ENCODE measurements at places on chromosomes 5 and 9. TPM values are rescaled to one million over a fixed set of nuclear protein-coding genes. Genes with fewer than 3 reads are reported as not detected.

Gene MSMP
- total RNA-seq = not detected

Gene SLC23A1
- total RNA-seq = 0.30 TPM

Gene WWC1
- 7.3 TPM for total RNA-seq

Gene TAL2
- total RNA-seq = 1.7 TPM

Gene DOCK8
- total RNA-seq = 12.1 TPM

Gene C5orf46
- total RNA-seq = 5.0 TPM

Gene MLANA
- 6.5 TPM for total RNA-seq

Gene CBY3
- total RNA-seq = not detected

Gene SLC22A4
- 2.6 TPM for total RNA-seq

Gene C5orf24
- total RNA-seq = 42.8 TPM

Gene PCDHB10
- 1.8 TPM for total RNA-seq

GRCh38 chr5:142078221-142078620 is 30.4 kb upstream of the NDFIP1 start:
- no peak for DNase-seq

DNA sequence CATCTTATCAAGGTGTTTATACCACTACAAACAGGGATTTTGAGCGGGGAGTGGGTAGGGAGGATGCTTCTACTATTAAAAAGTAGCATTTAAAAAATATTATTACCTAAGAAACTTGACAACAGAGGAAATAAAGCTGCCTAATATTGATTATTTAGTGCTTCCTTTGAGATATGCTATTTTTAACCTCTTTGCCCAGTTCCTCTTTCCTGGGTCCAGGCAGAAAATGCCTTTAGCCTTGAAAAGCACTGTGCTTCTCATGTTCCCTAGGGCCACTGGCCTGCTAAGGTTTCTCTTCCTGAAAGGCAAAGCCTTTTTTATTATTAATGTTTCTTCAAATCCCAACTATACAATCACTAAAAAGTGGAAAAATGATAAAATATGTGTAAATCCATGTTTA is 217.2 kb upstream of the HAPLN1 start:
- DNase-seq = no peak

GRCh38 chr9:84261070-84261746 is 79.3 kb downstream of the SLC28A3 start:
- DNase-seq = peak; percentile 80

DNA sequence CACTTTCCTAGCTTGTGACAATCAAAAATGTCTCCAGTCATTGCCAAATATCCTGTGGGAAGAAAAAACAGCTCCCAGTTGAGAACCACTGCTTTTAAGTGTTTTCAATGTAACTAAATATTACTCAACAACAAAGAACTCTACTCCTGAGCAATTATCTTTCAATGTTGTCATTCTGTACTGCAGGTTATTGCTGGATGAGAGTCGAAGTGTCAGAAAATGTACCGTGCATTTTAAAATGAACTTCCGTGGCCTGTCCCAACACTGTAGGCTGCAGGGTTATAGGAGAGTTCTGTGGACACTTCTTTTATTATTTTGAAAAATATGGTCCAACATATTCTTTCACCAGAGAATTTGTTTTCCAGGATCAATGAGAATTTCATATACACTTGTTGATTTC is 34.8 kb upstream of the AGXT2 start:
- DNase-seq = no peak

GRCh38 chr5:6497262-6497661 is 48.6 kb downstream of the UBE2QL1 start:
- DNase-seq = no peak

GRCh38 chr5:149005077-149005892 is 57.6 kb downstream of the SH3TC2 start:
- peak; percentile 50 for DNase-seq

- no peak for DNase-seq
These were observed 32.1 kb downstream of the TRMO start for GRCh38 chr9:97889941-97890887.

- no peak for DNase-seq
These were observed 648.7 kb upstream of the CDH18 start for GRCh38 chr5:20636686-20637085.

DNA sequence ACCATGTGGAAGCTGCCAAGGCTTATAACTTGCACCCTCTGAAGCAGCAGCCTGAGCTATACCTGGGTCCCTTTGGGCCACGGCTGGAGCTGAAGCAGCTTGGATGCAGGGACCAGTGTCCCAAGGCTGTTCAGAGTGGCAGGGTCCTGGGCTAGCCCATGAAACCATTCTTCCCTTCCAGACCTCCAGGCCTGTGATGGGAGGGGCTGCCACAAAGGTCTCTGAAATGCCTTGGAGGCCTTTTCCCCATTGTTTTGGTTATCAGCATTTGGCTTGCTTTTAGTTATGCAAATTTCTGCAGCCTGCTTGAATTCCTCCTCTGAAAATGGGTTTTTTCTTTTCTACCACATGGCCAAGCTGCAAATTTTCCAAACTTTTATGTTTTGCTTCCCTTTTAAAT is 433.7 kb upstream of the ACO1 start:
- no peak for DNase-seq

DNA sequence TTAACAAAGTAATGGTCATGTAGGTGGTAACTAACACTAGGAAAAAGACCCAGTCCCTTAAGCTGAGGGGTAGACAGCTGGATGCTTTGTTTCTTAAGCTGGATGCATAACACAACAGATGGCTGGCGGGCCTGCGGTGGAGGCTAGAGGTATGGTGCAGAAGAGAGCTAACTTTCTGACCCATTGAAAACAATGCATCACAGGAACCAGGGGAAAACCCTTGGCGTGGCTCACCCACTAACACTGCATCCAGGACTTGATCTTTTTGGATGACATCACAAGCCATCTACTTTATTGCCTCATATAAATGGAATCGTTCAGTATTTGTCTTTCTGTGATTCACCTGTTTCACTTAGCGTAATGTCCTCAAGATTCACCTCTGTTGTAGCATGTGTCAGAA is 138.7 kb downstream of the AUH start:
- no peak for DNase-seq

DNA sequence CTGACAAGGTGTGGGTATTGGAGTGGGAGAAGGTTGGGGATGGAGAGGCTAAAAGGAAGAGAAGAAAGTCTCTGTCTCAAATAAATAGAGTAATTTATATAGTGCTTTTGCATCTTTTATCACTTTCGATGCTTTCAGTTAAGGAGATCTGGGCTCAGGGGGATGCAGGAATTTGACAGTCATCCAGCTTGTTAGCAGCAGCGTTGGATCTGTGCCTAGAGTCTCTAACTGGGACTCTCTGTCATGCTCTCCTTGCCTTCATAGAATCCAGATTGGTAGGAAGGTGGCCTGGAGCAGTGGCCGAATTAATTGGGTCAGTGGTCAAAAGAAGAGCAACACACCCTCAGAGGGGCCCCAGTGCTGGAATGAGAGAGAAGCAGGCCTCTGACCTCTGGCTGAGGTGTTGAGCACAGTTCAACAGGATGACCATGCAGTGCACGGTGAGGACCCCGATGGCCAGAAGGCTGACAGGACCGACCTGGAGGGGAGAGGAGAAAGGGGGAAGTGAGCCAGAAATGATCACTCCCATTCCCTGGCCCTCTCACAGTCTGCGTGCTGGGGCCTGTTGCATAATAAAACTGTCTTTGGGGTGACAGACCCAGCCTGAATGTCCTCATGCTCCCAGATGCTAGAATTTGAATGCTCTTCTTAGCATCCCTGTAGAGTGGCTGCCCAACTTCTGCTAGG is 7.6 kb downstream of the SLC36A3 start:
- DNase-seq = peak; percentile 16

GRCh38 chr9:136412962-136413361 is 2.5 kb downstream of the PMPCA start:
- DNase-seq = no peak

DNA sequence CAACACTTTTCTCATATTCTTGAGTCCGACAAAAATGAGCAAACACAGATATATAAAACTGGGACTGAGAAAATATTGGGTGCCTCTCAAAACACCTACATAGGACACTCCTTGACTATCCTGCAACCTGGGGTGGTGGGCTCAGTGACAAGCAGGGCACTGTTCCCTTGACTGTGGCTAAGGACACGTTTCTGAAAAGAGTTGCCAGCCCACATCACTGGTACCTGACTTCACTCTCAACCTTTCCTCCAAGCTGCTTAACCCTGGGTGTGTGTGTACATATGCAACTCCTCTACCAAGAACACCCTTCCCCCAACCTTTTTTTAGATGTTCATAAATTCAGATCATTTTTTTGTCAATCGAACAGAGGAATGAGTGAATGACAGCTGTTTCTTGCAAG is 148.7 kb downstream of the ACTL7B start:
- no peak for DNase-seq

DNA sequence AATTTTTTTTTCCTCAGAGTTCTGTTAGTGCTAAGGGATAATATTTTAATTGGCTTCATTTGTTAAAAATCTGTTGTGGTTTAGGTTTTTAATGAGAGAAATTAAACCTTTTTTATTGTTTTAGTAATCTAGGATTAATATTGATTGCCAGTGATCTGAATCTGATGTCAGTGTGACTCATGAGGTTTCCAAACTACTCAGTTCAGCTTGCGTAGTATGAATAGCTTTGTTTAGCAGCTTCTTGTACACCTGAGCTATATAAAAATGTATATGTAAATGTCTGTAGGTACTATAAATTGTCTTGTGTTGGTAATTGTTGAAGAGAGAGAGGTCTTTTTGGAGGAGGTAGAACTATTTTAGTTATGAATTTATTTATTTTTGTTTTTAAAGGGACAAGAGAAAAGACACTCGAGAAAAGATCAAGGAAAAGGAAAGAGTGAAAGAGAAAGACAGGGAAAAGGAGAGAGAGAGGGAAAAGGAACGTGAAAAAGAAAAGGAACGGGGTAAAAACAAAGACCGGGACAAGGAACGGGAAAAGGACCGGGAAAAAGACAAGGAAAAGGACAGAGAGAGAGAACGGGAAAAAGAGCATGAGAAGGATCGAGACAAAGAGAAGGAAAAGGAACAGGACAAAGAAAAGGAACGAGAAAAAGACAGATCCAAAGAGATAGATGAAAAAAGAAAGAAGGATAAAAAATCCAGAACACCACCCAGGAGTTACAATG is 26.3 kb downstream of the SREK1 start:
- DNase-seq = no peak

GRCh38 chr5:135223891-135224625 is 175.0 kb downstream of the MACROH2A1 start:
- DNase-seq = no peak

DNA sequence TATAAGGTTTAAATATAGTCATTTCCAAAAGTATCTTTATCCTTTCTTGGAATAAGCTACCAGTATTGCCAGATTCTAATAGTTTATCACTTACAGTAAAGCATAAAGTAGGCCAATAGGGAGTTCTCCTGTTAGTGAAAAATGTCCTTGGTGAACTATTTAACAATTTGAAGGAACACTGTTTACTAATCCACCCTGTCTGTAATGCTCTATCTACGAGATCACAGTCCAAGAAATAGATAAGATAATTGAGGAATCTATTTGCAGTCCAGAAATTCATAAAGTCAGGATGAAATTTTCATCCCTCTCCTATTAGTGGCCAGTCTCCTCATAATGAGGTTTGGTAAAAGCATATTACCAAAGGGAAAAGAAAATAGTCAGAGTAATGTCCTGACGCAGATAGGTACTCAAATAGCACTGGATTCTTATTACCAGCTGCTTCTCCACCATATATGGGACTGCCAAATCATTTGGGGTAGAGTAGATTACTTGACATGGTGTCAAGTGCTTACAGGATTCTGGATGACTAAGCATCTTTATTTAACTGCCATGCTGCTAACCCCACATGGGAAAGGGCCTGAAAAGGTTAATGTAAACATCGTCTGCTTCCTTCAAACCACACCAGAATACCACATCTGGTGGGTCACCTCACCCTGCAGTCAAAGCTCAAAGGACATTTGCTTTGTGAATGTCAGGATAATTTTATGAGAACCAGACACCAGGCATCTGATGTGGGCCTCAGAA is 808.1 kb downstream of the EFNA5 start:
- DNase-seq = no peak

- no peak for DNase-seq
These were observed 31.3 kb downstream of the ELL2 start for GRCh38 chr5:95930141-95930930.

GRCh38 chr9:74683322-74683721 is 186.2 kb downstream of the RORB start:
- no peak for DNase-seq

DNA sequence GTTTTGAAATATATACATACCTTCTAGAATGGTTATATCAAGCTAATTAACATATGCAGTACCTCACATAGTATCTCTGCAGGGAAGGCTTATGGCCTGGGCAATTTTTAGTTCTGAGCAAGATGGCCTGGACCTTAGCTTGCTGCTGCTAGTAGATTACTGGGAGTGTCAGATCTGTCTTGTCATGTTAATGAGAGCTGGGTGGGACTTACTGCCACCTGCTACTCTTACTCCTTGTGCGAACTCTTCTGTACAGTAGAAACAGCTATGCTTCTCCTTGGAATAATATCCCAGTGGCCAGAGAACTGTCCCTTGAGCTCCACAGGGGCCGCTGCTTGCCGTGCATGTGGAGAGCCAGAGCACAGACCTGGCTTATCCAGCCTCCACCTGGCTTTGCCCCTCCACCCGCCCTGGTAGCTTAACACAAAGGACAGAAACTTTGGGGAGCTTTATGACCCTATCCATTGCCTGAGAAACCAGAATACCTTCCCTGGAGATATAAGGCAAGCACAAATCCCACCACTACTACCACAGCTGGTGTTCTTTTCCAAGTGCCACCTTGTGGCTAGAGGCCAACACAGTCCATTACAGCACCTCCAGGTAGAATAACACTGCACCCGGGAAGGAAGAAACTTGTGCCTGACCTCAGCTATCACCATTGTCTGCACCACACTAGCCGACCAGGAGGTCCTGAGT is 74.4 kb upstream of the RUSC2 start:
- no peak for DNase-seq

DNA sequence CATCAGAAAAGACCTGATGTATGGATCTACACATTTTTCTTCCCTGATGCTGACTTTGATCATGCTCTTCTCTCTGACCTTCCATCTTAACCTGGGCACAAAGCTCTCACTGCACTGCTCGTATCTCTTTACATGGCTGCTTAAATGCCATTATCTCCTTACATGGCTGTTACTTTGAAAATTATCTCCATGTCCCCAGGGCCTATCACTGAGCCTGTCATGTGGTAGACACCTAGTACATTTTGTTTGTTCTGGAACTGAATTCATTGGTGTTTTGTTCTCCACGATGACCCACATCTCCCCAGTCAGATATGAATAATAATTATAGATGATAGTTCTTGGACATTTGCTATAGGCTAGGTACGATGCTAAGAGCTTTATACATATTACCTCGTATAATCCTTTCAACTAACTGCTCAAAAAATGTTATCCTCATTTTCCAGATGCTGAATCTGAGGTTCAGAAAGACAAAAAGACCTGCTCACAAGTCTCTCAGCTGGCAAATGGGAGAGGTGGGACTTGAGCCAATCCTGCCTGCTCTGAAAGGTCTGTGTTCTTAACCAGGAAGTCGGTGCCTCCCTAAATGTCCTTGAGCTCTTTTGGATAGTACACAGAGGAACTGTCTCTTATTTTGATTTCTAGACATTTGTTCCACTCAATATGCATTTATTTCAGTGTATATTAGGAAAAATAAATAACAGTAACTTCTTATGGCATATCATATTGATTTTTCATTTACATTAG is 9.8 kb upstream of the CPEB4 start:
- DNase-seq = no peak

Measured in skin of body (tissue), 3 donors.